Cardiac fibroblast (primary cell): ENCODE measurements at places on chromosomes 1 and 21.

GRCh38 chr1:198499588-198499987 is 40.9 kb downstream of the ATP6V1G3 start:
- no peak for DNase-seq

DNA sequence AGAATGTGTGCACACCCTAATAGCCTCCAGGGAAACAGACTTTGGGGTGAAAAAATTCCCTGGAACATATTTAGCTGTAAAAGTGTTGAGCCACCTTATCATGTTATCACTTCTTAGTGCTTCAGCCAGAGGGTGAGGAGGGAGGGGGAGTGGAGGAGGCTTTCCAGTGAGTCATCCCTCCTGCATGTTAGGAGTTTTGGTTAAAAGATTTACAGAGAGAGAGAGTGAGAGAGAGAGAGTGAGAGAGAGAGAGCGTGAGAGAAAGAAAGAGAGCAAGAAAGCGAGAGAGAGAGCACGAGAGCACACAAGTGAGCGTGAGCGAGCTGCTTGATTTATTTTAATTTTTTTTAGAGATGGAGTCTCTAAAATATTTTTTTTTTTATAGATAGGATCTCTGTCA is 13.5 kb upstream of the CACNA1E start:
- peak; percentile 80 for DNase-seq

DNA sequence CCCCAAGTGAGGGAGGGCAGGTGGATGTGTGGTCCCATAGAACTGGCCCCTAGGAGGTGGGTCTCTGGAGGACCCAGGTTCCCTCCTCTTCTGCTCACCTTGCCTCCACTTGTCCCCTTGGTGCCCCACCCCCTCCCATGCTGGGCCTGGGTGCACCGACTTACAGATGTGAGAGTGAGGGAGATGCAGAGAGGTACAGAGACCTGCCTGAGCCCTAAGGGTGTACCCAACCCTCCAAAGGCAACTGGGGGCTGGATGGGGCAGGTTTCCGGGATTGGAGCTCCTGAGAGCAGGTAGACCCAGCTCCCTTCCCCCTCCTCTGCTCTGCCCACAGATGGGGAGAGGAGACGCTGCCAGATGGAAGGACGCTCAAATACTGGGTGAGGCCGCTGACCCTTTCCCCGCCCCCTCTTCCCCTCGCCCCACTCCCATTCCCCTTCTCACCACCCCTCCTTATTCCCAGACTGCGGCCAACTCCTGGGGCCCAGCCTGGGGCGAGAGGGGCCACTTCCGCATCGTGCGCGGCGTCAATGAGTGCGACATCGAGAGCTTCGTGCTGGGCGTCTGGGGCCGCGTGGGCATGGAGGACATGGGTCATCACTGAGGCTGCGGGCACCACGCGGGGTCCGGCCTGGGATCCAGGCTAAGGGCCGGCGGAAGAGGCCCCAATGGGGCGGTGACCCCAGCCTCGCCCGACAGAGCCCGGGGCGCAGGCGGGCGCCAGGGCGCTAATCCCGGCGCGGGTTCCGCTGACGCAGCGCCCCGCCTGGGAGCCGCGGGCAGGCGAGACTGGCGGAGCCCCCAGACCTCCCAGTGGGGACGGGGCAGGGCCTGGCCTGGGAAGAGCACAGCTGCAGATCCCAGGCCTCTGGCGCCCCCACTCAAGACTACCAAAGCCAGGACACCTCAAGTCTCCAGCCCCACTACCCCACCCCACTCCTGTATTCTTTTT is 10.3 kb downstream of the TINAGL1 start:
- no peak for DNase-seq

DNA sequence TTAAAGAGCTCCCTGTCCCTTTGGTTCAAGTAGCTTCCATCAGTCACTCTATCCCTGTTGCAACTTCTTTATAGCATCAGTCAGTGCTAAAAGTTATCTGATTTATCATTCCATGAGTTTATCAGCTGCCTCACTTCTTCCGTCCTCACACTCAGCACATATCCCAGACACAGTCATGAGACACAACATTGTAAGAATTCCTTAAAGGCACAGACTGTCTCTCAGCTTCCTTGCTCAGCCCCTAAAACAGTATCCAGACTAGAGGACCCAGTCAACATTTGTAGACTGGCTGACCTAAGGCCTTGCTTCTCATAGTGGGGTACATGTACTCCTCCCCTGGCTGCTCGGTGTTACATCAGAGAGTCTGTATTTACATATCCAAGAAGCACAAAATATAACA is 164.9 kb upstream of the ADGRL2 start:
- DNase-seq = peak; percentile 10

GRCh38 chr1:42931108-42931539 is 27.5 kb downstream of the SLC2A1 start:
- DNase-seq = peak; percentile 56

DNA sequence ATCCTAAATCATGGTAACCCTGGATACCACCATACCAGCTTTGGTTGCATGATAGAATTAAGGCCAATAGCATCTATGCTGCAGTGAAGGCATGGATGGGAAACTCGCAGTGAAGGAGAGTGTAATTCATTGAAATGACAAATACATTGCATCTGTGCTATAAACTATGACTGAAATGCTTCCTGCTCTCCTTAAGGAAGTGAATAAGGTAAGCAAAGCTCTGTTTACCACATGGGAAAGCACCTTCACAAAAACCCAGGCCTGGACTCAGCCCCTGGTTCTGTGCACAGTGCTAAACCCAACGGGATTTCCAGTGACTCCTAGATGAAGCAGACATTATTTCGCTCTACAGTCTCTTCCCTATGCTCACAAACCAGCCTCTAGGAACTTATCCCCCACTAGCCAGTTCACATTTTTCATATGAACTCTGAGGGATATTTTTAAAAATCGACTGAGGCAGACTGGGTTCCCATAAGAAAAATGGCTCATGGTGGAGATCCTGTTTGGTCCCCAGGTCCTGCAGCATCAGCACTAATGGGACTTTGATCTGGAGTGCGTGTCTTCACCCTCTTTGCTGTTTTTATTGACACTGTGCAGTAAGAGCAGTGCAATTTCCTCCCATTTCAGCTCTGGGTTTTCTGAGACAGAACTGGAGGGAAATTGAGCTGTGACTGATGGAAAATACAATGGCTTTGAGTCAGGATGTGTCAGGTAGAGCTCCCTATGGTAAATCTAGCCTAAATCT is 362.7 kb downstream of the SIPA1L2 start:
- DNase-seq = no peak

GRCh38 chr21:35664683-35665082 is 395.6 kb downstream of the SETD4 start:
- no peak for DNase-seq

- DNase-seq = peak; percentile 83
Observed at GRCh38 chr1:23224739-23225648, 7.7 kb upstream of the HTR1D start.

DNA sequence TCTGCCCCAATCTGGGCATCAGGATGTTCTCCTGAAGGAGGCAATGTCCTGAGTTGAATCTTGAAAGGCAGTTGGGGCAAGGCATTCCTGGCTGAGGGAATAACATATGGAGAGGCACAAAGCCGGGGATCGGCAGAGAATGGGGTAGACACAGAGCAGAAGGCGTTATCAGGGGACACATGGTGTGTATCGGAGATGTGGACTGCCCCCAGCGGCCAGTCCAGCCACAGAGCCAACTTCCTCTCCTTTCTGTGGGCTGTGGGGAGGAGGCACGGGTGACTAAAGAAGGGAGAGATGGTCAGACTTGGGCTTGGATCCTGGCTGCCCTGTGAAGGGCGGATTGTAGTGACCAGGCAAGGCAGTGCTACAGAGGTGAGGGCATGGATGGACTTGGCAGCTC is 32.1 kb downstream of the FOXD2 start:
- no peak for DNase-seq
